MV-4-11 (cell line): ENCODE measurements at places on chromosomes 11 and 22.

DNA sequence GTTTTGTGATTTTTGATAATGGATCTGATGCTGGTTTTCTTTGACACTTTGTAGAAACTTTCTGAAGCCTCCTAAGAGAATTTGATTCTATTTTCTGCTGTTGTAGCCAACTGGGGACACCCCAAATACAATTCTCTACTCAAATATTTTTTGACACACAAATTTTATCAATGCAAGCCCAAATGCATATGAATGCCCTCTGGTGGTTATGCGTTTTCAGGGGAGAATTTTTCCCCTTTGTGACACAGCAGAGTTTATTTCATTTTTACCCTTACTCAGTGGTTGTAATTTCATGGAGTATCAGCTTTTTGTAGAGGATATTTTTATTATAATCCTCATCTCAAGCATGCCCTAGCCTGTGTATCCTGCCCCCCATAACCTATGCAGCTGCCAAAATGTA lies 44.7 kb upstream of the MTMR2 start:
- DNase-seq = no peak

GRCh38 chr11:44016131-44016530 lies 31.6 kb upstream of the ACCSL start:
- DNase-seq = no peak

DNA sequence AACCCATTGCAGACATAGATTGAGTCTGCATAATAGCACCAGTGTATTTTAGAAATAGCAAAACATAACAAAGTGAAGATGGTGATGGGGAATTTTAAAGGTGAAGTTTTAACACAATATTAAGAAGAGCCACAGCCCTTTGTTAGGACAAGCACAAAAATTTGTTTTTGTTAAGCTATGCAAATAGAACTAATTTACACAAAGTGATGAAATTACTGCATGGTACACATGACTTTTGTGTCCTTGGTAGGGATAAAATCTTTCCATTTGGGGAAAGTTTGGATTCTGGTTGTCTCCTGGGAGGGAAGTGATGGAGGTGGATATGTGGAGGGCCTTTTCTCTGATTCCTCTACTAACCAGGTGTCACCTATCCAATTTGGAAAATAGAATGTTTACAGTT lies 50.4 kb upstream of the MTNR1B start:
- no peak for DNase-seq

- DNase-seq = no peak
Measured at GRCh38 chr22:36238373-36239149, 766 bp downstream of the APOL2 start.

DNA sequence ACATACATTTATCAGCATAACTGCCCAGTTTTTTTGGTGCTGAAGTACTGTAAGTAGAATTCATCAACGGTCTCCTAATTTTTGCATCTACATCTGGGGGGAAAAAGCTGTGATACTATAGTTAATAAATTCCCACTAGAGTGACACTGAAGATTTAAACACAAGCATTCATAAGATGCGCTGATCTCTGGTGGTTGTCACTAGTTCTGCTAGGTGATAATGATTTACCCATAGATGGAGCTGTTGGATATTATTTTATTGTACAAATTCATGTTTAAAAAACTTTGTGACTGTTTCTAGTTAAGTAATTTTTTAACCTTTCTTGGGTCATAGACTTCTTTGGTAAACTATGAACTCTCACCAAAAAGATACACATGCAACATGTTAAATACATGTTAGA lies 106.6 kb downstream of the EMSY start:
- DNase-seq = no peak

DNA sequence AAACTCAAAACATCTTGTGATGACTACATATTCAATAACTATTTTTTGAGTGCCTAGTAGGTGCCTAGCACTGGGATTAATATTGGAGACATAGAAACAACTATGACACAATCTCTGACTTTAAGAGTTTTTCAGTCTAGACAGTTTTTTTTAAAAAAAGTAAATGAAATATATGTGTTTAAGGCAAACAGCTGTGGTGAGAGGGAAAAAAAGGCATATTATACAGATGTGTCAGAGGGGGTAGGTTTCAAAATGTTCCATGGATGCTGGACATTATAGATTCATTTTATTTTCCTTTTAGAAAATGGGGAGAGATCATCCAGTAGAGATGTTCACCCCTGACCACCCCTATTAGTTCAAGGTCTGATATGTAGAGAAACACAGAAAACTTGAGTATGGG lies 90.8 kb downstream of the LUZP2 start:
- no peak for DNase-seq

- DNase-seq = no peak
Measured at GRCh38 chr22:25404556-25404927, 159.9 kb upstream of the GRK3 start.

GRCh38 chr22:45548991-45549761 lies 46.5 kb downstream of the FBLN1 start:
- no peak for DNase-seq

- DNase-seq = no peak
Measured at GRCh38 chr11:132123449-132123848, 753.0 kb downstream of the NTM start.
